Stimulated activated CD4-positive, alpha-beta T cell treated with anti-CD3 and anti-CD28 coated beads, TNF-alpha, amount 100 ng/mL, for 4 hours (primary cell): ENCODE measurements at places on chromosomes 2 and 18.
A peak's percentile ranks its signal among the peaks of the same experiment; 100 is the strongest.

GRCh38 chr2:237603718-237604362, 13.3 kb upstream of the RAB17 start:
- peak; percentile 37 for DNase-seq

- no peak for DNase-seq
Observed at GRCh38 chr2:144372410-144373080, 147.4 kb downstream of the ZEB2 start.

- no peak for DNase-seq
Observed at GRCh38 chr2:119960821-119961220, 52.1 kb upstream of the EPB41L5 start.

DNA sequence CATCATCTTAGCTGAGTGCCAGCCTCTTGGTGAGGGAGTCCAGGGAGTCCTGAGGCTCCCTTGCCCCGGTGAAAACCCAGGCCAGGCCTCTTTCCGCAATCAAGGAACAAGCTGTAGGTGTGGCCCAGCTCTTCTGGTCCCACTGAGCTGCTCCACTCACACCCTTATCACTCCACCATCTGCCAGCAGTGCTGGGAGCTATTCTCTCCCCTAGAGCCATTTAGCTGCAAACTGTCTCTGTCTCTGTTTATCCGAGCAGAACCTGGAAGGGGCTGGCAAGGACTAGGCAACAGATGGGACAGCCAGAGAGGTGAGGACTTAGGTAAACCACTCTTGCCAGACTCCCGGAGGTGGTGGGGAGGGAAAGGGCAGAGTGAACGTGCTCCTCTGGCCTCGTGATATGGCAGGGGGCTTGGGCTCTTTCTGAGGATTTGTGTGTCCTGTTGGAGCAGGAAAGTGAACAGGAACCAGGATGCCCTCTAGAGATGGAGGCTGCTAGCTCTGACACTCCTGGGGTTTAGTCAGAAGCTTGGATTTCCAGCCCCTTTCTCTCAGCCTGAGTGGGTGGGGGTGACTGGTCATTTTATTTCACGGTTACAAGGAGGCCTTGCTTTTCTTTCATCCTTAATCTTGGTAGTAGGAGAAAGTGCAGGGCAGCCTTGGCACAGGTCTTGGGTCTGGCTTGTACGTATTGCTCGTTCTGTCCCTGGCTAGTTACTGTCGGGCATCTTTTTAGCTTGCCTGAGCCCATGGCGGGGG, 19.6 kb downstream of the B3GNT2 start:
- DNase-seq: no peak

DNA sequence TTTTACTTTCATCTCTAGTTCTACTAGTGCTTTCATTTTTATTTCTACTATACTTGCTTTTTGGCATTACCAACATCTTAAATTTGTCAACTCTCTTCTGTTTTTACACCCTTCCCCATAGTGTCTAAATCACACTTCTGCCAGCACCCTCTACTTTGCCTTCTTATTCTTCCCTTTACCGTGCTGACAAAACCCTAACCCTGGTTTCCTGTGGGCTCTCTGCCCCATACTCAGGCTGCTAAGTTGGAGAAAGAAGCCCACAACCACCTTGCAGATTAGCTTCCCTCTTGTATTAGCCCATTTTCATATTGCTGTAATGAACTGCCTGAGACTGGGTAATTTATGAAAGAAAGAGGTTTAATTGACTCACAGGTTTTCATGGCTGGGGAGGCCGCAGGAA, 24.8 kb downstream of the GIGYF2 start:
- no peak for DNase-seq

- no peak for DNase-seq
Observed at GRCh38 chr2:104873689-104874054, 19.8 kb downstream of the POU3F3 start.

DNA sequence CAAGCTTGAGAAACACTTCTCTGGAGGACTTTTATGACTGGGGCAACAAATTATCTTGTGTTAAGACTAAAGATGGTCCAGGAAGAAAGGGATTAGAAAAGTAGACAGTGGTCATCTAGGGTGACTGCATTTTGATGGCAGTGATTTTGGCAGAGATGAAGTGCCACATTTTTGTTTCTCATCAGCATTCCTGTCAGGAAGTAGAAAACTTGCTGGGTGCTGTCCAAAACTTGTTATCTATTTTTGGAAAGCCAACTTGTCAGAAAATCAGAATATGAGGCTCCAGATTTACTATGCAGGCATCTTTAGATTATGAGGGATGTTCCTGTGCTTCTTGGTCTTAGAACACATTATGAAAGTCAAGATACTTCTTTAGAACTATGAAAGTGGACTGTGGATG, 29.0 kb upstream of the CALCRL start:
- no peak for DNase-seq

DNA sequence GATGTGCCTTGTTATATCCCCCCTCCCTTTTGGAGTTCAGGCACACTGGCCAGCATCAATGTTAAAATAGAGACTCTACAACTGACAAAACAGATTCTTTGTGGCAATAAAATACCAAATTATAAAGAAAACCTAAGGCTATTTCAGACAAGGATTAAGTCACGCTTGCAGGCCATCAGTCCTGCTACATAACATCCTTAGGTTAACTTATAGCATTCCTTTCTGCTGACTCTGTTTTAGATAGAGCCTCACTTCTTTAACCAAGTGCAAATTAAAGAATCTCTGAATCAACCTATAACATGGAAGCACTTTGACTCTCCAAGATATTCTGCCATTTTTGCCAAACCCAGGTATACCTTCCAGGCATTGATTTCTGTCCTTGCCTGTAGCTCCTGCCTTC, 784.6 kb downstream of the RNF144A start:
- no peak for DNase-seq

DNA sequence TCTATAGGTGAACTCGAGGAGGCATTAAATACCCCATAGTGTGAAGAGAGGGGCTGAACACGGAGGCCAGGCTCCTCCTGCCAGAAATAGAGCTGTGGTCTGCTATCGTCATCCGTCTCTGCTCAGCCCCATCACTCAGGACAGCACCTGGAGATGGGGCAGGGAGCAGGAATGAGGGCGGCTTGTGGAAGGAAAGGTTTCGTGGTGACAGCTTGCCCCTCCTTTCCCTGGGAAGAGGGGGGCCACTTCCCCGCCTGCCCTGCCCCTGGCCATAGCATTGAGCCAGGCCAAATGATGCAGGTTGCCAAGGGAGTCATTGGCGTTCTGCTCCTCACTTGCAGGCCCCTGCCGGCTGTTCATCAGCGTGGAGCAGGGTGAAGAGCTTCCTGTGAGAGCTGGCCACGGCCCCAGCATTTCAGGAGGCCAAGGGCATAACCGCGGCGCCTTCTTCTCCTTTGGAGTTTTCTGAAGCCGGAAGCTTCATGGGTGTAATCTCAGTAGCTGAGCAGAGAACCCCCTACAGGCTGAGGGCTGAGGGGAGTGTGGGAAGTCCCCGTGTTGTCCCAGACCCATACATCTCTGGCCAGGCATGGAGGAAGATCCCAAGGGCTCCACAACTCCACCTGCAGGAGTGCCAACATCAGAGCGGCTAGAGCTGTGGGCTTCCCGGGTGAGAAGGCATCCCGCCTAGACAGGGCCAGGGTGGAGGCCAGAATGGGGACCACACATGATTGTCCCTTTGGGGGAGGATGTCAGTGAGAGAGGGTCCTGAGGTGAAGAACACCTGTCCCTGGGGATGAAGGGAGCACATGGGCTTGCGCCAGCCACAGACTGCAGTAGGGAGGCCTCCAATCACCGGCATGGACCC, 112.5 kb upstream of the GLI2 start:
- no peak for DNase-seq

- DNase-seq: no peak
Observed at GRCh38 chr2:160309585-160309984, 109.5 kb upstream of the ITGB6 start.

DNA sequence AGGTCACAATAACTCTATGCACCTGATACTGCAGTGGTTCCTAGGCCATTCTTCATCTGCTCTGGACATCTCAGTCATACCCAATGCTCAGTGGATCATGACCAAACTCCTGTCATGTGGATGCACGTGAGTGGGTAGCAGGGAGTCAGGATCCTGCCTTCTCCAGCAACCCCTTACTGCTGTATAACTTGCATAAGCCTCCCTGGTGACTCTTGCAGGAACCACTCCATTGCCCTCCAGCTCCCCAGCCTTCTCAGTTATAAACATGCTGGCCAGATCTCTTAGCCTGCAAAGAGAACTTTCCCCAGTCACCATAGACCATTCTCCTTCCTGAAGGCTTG, 98.6 kb upstream of the ZNF397 start:
- DNase-seq: no peak

DNA sequence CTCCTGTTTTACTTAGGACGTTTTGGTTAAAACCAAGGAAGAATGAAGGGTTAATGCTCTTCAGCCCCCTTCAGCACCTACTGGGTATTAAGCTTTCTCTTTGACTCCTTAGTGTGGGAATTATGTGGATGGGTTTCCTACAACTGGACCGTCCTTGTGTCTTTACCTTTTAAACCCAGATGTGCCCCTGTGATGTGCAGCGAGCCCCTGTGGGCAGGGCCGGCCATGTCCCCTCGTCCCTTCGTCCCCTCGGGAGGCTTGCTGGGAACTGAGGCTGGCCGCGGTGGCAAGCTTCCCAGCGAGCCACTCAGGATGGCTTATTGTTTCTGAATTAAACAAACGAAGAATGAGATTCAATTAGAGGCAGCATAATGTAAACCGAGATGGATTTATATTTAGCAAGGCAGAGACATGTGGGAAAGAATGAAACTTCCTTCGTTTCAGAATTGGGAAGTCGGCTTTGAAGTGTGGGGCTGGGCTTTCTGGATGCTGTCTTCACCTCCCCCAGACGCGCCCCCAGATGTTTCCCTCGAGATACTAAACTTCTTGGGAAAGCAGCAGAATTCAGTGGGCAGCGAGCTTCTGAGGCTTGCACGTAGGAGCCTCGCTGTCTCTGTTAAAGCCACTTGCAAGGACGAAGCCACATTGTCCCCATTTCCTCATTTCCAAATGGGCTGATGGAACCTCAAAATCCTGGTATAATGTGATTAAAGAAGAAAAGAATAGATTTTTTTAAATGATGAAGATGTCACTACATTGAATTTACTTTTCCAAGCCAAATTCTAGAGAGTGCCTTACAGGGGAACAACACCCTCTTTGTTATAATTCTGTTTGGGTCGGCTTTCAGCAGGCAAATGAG, 146.0 kb downstream of the VAPA start:
- DNase-seq: no peak

DNA sequence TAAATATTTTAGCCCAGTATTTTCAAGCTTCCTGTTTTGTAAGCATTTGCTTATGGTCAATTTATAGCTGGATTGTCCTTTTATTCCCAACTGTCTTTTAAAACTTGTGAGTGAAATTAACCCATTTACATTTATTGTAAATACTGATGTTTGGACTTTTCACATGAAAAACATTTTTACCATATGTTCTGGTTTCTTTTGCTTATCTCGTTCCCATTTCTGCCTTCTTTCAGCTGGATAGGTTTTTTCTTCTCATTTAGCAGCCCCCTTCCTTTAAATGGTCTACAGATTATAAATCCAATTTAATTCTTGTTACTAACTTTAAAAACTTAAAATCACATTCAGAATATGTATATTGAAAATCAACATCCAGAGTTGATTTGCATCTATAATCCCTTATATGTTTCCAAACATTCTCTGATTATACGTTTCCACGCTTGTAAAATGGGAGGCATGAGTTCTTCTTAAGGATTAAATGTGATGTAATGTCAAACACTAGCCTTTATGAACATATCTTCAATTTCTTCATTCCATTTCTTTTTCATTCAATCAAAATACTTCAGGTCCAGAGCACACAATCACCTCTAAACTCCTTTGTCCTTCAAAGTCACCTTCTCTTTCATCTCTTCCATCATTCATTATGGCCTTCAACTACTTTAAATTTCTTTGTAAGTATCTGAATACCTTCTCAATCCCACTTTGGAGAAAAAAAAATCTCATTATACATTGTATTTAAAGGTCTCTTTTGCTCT, 1.1 kb upstream of the KDM3A start:
- DNase-seq: no peak

GRCh38 chr18:55603775-55604174, 15.8 kb upstream of the TCF4 start:
- no peak for DNase-seq

DNA sequence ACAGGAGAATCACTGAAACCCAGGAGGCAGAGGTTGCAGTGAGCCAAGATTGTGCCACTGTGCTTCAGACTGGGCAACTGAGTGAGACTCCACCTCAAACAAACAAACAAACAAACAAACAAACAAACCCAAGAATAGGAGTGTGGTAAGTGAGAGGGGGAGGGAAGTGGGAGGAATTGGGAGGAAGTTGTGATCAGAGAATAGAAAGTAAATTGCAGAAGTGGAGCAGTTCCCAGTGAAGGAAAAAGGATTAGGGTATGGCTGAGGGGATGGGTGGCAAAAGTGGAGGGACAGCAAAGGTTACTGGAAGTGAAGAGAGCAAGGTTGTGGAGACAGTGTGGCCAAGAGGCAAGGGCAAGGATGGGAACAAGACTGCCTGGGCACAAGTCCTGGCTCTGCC, 41.1 kb upstream of the C1GALT1C1L start:
- no peak for DNase-seq

DNA sequence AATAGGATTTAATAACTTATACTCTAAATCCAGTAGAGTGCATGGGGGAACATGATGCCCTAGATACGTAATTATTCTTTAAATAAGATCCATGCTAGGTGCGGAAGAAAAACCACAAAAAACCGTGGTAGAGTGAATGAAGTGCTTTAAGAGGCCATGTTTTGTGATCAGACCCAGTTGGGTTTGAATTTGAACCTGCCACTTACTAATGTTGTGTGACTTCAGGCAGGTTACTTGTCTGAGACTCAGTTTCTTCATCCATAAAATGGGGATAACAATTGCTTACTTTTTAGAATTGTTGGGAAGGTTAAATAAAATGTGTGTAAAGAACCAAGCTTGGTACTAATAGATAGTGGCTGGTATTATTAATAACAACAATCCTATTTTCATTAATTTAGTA, 17.2 kb downstream of the MIB1 start:
- DNase-seq: no peak

DNA sequence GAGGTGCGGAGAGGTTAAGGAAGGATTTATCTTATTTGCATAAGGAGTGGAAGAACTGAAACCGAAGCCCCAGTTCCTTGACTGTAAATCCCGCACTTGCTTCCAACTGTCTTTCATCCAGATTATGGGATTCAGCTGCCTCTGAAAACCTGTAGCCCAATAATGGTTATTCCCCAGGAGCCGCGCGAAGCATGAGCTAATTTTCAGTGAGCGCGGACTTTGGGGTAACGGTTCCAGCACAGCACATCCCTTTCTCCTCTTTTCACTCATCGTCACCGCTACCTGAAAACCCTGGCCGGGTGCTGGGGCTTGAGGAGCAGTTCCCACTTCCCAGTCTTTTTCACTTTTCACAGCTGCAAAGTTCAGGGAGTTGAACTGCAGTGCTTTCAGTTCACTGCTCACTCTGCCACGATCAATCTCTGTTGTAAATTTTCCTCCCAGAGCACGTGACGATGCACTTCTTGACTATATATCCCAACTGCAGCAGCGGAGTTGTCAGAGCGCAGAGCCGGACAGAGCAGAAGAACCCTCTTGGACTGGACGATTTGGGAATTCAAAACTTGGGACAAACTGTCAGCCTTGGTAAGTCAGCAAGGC, at the start of gene KCNE4:
Gene KCNE4 (plus strand): TSS at position 498 of the 597 bp plus-strand sequence. CDS start 641 bp downstream, outside the sequence.
- no peak for DNase-seq
